Activated T-cell treated with anti-CD3 and anti-CD28 coated beads, Interleukin-2, amount 50 U/mL, for 1 hour (primary cell): ENCODE measurements at places on chromosomes 7 and 10.

- no peak for DNase-seq
Observed at GRCh38 chr10:10460451-10460850, 557.2 kb upstream of the CELF2 start.

- DNase-seq: no peak
Observed at GRCh38 chr10:47088656-47089354, 177.6 kb downstream of the PTPN20 start.

GRCh38 chr7:52781250-52781649 is 254.2 kb upstream of the POM121L12 start:
- no peak for DNase-seq

- DNase-seq: no peak
Observed at GRCh38 chr10:70176441-70176840, 6.1 kb upstream of the SAR1A start.

- no peak for DNase-seq
Observed at GRCh38 chr10:70786799-70787415, 1.7 kb upstream of the TBATA start.

DNA sequence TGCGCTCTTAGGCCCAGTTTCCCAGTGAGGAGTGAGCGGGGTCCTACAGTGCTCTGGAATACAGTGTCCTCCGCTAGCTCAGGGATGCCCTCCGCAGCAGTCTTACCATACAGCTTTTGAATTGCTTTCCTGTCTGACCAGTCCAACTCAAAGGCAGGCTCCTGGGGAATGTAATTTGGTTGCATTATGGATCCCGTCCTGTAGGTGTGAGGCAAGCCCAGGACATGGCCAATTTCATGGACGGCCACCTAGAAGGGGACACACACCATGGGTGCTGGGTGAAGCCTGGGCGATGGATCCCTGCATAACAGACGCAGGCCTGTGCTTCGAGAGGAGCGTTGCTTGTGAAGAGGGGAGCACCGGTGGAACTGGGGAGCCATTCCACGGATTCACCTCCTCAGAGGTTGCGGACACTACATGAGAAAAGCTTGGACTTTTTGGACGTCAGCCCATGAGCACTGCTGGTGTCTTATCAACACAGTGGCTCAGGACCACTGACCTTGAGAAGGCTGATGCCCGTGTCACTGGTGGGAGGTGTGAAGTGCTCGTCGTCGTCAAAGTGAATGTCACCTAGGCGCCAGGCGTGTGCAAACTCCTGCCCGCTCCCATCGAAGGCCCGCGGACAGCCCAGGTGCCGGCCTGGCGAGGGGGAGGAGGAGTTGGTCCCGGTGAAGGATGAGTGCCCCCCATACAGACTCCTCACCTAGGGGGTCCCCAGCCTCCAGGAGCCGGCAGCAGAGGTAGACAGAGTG is 3.3 kb downstream of the MMP21 start:
- no peak for DNase-seq

DNA sequence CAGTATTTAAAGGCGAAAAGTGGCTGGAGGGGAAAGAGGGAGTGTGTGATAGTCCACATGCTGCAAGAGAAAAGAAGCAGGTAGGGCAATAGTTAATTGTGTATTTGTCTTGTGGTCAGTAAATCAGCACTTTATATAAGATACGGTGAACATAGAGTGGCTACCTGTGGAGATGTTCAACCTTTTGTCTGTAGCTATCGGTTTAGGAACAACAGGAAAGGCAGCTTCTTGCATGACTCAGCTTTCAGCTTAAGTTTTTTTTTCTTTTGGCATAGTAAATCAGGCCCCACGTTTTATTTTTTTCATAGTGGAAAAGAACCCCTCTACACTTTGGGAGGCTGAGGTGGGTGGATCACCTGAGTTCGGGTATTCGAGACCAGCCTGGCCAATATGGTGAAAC is 14.2 kb upstream of the MTPN start:
- DNase-seq: no peak

DNA sequence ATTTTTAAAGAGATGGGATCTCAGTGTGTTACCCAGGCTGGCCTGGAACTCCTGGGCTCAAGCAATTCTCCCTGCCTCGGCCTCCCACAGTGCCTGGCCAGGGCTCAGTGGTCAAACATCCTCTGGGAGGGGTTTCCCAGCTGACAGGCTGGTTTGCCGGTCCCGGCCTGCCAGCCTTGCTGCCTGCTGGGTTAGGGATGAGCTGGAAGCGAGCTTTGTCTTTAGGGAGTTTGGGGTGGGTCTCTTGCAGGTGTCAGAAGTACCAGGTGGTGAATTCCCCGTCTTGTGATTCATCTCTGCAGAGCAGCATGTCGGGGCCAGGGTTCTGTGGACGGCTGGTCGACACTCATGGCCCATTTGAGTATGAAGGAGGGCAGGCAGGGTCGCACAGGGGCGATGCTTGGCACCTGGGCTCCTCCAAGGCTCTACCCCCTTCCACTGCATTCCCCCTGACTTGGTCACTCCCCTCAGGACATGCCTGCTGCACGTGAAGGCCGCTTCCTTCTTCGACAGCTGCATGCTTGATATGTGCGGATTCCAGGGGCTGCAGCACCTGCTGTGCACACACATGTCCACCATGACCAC is 30.3 kb downstream of the ZAN start:
- no peak for DNase-seq

- DNase-seq: no peak
Observed at GRCh38 chr7:127186686-127187085, 66.1 kb downstream of the GRM8 start.

DNA sequence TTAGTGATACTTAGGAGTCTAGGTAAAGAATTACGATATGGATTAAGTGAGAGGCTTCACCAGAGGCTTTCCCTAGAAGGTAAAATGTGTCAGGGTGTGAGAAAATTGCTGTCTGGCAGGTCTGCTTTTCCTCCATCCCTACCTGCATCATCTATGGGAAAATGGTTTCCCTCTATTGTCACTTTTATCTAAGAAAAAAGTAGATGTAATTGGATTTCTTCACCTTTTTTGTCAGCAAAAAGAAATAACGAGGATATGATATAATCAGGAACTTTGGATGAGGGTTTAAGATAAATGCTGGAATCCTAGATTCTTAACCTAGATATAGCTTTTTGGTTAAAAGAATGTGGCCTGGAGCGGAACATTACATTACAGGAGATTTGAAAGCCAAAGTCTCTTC is 146.1 kb downstream of the MAGI2 start:
- DNase-seq: no peak

- no peak for DNase-seq
Observed at GRCh38 chr10:17793823-17794644, 15.1 kb upstream of the MRC1 start.

- DNase-seq: no peak
Observed at GRCh38 chr7:38316733-38317360, 43.4 kb upstream of the TARP start.

GRCh38 chr10:35949811-35950211 is 307.7 kb upstream of the FZD8 start:
- no peak for DNase-seq

DNA sequence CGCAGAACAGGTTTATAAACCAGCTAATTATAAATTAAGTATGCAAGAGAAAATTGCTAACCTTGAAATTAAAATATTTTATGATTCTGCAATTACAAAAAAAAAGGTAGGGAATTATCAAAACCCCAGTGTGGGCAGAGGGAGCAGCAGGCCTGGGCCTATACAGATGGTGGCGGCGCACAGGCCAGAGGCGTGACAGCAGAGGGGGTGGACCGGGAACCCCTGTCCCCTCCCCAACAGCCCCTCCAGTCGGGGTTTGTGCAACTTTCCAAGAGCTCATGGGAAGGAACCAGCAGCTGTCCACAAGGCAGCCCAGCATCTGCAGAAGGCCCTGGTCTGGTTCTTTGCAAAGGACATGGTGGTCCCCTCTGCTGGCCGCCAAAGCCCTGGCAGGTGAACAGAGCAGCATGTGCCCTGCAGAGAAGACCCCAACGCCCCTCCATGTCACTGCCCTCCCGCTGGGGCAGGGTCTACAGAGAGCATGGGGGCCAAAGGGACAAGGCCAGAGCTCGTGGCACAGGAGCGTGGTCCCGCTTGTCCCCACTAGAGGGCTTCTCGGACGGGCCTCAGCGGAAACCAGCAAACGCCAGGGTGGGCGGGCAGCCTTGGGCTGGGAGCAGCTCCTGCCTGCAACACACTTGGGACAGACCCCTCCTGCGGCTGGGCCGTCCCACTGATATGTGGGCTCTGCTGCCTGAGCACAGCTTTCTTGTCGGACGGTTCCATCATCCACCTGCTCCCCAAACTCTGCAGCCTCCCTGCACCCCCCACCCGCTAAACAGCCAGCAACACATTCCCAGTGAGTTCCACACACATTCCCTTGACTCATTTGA is 75.1 kb downstream of the EBF3 start:
- peak; percentile 45 for DNase-seq

GRCh38 chr10:110610308-110610774 is 33.8 kb upstream of the RBM20 start:
- peak; percentile 35 for DNase-seq

GRCh38 chr7:71988201-71988600 is 423.9 kb downstream of the CALN1 start:
- DNase-seq: no peak

- DNase-seq: no peak
Observed at GRCh38 chr10:76885816-76886215, 751.8 kb downstream of the KCNMA1 start.

DNA sequence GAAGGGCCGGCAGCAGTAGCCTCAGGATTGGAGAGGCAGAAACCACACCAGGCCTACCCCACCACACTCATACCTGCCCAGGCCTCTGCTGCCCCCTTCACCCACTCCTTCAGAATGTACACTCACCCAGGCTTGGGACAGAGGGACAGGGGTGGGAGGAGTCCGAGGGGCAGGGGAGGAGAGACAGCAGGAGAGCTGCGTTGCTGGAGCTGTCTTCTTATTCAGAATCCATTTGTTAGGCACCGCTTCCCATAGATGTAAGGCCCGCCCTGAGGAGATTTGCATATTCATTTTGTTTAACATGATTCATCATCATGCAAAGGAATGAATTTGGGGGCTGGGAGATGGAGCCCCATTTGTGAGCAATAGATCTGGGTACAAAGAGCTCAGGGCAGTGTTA is 156.7 kb downstream of the CDH23 start:
- no peak for DNase-seq

GRCh38 chr7:21916176-21916575 is 29.5 kb downstream of the CDCA7L start:
- no peak for DNase-seq
